ENCODE measurements at places on chromosomes 1 and 21. TPM values are rescaled to one million over a fixed set of nuclear protein-coding genes. Genes with fewer than 3 reads are reported as not detected.
A peak's percentile ranks its signal among the peaks of the same experiment; 100 is the strongest.

The CCDC190 gene
- total RNA-seq = not detected

The KPRP gene
- not detected for total RNA-seq

The MEAF6 gene
- 8.2 TPM for total RNA-seq

The RHD gene
- not detected for total RNA-seq

GRCh38 chr1:22606161-22606560, 30.3 kb upstream of the C1QA start:
- H3K27me3 ChIP-seq = peaks cover 88% of the 10 kb centered on the region
- no peaks in the 10 kb centered on the region for H3K4me1 ChIP-seq
- H3K4me3 ChIP-seq = no peak overlapping the region
- no peak for DNase-seq
- no peak overlapping the region for H3K27ac ChIP-seq
- no peaks in the 10 kb centered on the region for H3K36me3 ChIP-seq

- H3K27ac ChIP-seq = no peak overlapping the region
- no peaks in the 10 kb centered on the region for H3K27me3 ChIP-seq
- no peak overlapping the region for H3K4me3 ChIP-seq
These were observed 25.6 kb downstream of the HHIPL2 start for GRCh38 chr1:222522105-222522915.

- H3K36me3 ChIP-seq = no peaks in the 10 kb centered on the region
- H3K27me3 ChIP-seq = no peaks in the 10 kb centered on the region
- H3K4me3 ChIP-seq = no peak overlapping the region
- no peak overlapping the region for H3K27ac ChIP-seq
- no peak for DNase-seq
- peaks cover 10% of the 10 kb centered on the region for H3K4me1 ChIP-seq
These were observed 96.0 kb downstream of the NOS1AP start for GRCh38 chr1:162165528-162165927.

GRCh38 chr21:41250519-41250918, 66.1 kb upstream of the FAM3B start:
- H3K36me3 ChIP-seq = peaks cover 8% of the 10 kb centered on the region
- no peaks in the 10 kb centered on the region for H3K27me3 ChIP-seq
- no peak for DNase-seq
- H3K4me1 ChIP-seq = no peaks in the 10 kb centered on the region
- no peak overlapping the region for H3K27ac ChIP-seq

GRCh38 chr1:44934791-44935190, 51.6 kb downstream of the EIF2B3 start:
- H3K27me3 ChIP-seq = no peaks in the 10 kb centered on the region
- no peaks in the 10 kb centered on the region for H3K4me1 ChIP-seq
- H3K27ac ChIP-seq = no peak overlapping the region
- no peaks in the 10 kb centered on the region for H3K36me3 ChIP-seq

DNA sequence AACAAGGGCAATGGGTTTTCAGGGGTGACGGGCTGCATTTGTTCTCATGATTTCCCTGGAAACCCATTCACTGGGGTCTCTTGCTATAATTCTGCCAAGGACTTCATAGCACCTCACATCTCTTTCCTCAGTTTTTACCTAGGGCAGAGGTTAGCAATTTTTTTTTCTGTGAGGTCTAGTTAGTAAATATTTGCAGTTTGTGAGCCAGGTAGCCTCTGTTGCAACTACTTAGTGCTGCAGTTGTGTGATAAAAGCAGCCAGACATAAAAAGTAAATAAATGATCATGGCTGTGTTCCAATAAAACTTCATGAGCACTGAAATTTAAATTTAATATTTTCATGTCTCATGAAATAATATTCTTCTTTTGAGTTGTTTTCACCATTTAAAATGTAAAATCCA, 37.7 kb downstream of the IFI44 start:
- no peaks in the 10 kb centered on the region for H3K36me3 ChIP-seq
- DNase-seq = no peak
- H3K4me1 ChIP-seq = no peaks in the 10 kb centered on the region
- H3K27me3 ChIP-seq = no peaks in the 10 kb centered on the region

DNA sequence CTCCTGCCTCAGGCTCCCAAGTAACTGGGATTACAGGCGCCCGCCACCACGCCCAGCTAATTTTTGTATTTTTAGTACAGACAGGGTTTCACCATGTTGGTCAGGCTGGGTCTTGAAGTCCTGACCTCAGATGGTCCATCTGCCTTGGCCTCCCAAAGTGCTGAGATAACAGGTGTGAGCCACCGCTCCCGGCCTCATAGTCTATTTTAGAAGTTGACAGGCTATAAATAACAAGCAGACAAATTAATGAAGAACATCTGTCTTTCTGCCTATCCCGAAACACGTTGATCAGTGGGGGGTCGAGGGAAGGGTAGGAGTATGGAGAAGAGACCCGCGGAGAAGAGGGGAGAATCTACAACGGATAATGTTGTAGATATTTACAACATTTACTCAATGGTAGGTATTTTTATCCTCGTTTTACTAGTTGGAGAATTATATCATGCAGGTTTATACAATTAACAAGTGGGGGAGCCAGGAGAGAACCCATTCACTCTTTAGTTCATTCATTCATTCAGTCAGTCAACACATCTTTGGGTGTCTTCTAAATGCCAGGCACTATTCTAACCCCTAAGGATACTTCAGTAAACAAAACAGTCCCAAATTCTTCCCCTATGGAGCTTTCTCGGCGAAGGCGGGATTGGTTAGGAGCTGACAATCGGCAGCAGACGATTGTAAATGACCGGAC, 497 bp upstream of the IFNAR2 start:
- no peaks in the 10 kb centered on the region for H3K27me3 ChIP-seq
- no peaks in the 10 kb centered on the region for H3K4me1 ChIP-seq
- peak overlapping the region; percentile 75 for H3K4me3 ChIP-seq
- H3K27ac ChIP-seq = peak overlapping the region; percentile 96
- no peaks in the 10 kb centered on the region for H3K36me3 ChIP-seq

All from transverse colon (tissue), 4 donors.